Right lobe of liver (tissue), 6 donors: ENCODE measurements at places on chromosomes 1 and 21. TPM values are rescaled to one million over a fixed set of nuclear protein-coding genes. Genes with fewer than 3 reads are reported as not detected.

Gene PHF13
- total RNA-seq, result 4.9 TPM

Gene BEND5
- 0.34 TPM for total RNA-seq

Gene OVAAL
- total RNA-seq, result not detected

Gene ADGRL2
- total RNA-seq, result 38.0 TPM

Gene ARHGEF10L
- 99.0 TPM for total RNA-seq

Gene AHCTF1
- 23.4 TPM for total RNA-seq

Gene TPRG1L
- total RNA-seq, result 54.2 TPM

Gene NPR1
- 5.5 TPM for total RNA-seq

Gene RIMS3
- 0.37 TPM for total RNA-seq

Gene TMEM82
- 18.0 TPM for total RNA-seq

Gene ASCL5
- total RNA-seq, result not detected

Gene PBXIP1
- total RNA-seq, result 18.1 TPM

Gene KCNN3
- 0.33 TPM for total RNA-seq

Gene KIF2C
- 0.22 TPM for total RNA-seq

Gene HAO2
- 33.9 TPM for total RNA-seq

Gene IPO9
- total RNA-seq, result 10.7 TPM

Gene CLEC20A
- not detected for total RNA-seq

Gene LCE1E
- total RNA-seq, result not detected

DNA sequence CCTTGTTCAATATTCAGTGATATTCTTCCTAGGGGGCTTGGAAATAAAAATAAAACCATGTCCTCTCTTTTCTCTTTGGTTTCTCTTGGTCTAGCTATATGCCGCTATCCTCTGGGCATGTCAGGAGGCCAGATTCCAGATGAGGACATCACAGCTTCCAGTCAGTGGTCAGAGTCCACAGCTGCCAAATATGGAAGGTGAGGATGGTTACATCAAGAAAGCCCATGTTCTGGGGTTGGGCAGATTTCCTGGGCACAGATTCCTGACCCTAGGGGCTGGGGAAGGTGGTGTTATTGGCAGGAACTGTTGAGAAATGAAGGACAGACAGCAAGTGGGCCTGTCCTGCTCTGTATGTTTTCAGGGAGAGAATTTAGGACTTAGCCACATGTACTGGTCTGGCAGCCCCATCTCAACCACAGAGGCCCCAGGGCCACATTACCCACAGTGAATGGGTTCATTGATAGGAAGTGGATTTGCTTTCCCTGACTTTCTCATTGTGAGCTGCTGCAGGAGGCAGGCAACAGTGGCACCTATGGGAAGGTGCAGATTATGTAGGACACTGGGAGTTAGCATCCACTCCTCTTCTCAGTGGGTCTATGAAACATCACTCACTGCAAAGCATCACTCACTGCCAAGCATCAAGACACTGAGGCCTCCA lies 37.4 kb upstream of the HSD17B7 start:
- no peaks in the 10 kb centered on the region for H3K4me1 ChIP-seq
- no peak overlapping the region for H3K4me3 ChIP-seq
- no peaks in the 10 kb centered on the region for H3K36me3 ChIP-seq
- H3K27me3 ChIP-seq, result no peaks in the 10 kb centered on the region

DNA sequence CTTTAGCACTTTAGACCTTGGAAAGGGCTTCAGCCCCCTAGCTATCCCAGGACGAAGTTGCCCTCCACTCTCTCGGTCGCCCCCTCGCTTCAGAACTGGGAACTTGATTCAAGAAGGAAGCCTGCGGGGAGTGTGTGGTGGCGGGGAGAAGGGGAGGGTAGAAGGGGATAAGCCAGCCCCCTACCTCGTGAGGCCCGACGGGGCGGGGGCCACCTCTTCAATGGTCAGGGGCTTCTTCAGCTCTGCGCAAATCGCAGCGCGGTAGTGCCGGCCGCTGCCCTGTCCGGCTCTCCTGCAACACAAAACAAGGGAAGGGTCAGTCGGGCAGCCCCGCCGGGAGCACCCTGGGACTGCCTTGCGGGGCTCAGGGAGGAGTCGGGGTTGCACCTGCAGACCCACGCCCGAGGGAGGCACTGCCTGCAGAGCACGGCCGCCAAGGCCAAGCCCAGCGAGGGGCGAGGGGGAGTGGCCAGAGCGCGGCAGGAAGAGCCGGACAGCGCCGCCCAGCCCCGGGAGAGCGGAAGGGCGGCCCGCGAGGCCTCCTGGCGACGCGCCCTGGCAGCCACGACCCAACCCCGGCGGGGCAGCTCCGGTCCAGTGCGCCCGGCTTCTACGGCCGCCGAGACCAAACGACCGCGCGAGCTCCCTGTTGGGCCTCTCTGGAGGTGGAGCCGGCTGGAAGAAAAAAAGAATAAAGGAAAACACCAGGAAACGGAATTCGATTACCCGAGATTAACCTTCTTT lies 56.2 kb upstream of the RASAL2 start:
- H3K4me1 ChIP-seq, result no peaks in the 10 kb centered on the region
- peak; percentile 94 for DNase-seq
- peak overlapping the region; percentile 71 for H3K4me3 ChIP-seq
- no peaks in the 10 kb centered on the region for H3K36me3 ChIP-seq
- no peaks in the 10 kb centered on the region for H3K27me3 ChIP-seq
- H3K27ac ChIP-seq, result peak overlapping the region; percentile 61

DNA sequence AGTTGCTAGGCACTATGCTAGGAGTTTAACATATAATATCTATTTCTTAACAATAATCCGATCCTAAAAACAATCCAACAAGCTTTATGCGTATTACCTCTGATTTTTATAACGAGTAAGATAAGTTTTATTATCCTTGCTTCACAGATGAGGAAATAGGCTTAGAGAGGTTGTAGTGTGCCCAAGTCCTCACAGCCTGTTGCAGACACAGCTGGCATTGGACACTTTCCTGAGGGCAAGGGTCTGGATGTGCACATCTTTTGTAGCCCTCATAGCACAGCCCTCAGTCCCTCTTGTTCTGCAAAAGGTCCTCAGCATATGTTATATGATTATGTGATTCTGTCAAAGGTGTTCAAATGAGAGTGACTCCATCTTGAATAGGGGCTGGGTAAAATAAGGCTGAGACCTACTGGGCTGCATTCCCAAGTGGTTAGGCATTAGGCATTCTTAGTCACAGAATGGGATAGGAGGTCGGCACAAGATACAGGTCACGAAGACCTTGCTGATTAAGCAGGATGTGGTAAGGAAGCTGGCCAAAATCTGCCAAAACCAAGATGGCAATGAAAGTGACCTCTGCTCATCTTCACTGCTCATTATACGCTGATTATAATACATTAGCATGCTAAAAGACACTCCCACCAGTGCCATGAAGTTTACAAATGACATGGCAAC lies 75.7 kb upstream of the F3 start:
- DNase-seq, result no peak
- H3K36me3 ChIP-seq, result no peaks in the 10 kb centered on the region
- no peaks in the 10 kb centered on the region for H3K4me1 ChIP-seq
- H3K27me3 ChIP-seq, result no peaks in the 10 kb centered on the region
- H3K27ac ChIP-seq, result no peak overlapping the region

- no peak for DNase-seq
- no peaks in the 10 kb centered on the region for H3K4me1 ChIP-seq
- H3K27ac ChIP-seq, result no peak overlapping the region
Measured at GRCh38 chr21:28393279-28393678, 599.4 kb downstream of the LTN1 start.

- DNase-seq, result no peak
- no peaks in the 10 kb centered on the region for H3K27me3 ChIP-seq
- H3K4me1 ChIP-seq, result no peaks in the 10 kb centered on the region
- H3K27ac ChIP-seq, result no peak overlapping the region
- H3K4me3 ChIP-seq, result no peak overlapping the region
- H3K36me3 ChIP-seq, result no peaks in the 10 kb centered on the region
Measured at GRCh38 chr1:208089761-208090370, 154.3 kb downstream of the PLXNA2 start.

DNA sequence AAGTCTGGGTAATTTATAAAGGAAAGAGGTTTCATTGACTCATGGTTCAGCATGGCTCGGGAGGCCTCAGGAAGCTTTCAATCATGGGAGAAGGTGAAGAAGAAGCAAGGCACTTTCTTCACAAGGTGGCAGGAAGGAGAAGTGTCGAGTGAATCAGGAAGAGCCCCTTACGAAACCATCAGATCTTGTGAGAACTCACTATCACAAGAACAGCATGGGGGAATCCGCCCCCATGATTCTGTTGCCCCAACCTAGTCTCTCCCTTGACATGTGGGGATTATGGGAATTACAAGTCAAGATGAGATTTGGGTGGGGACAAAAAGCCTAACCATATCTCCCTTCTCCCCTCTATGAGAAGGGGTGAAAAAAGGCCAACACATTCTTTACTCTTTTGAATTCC lies 11.2 kb upstream of the IVNS1ABP start:
- DNase-seq, result no peak
- H3K36me3 ChIP-seq, result no peaks in the 10 kb centered on the region
- H3K27me3 ChIP-seq, result no peaks in the 10 kb centered on the region
- H3K4me1 ChIP-seq, result no peaks in the 10 kb centered on the region

DNA sequence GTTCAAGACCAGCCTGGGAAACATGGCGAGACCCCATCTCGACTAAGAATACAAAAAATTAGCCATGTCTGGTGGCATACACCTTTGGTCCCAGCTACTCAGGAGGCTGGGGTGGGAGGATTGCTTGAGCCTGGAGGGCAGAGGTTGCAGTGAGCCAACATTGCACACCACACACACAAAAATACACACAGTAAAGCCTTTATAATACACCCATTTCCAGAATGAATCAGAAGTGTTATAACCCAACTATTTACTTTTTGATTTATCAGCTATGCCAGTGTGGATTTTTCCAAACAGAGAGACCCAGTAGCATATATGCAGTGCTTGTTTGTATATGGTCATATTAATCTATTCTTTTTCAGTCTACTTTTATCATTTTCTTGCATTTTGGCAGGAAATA lies 200.1 kb downstream of the ZP4 start:
- no peaks in the 10 kb centered on the region for H3K36me3 ChIP-seq
- H3K4me1 ChIP-seq, result no peaks in the 10 kb centered on the region
- no peak overlapping the region for H3K27ac ChIP-seq

DNA sequence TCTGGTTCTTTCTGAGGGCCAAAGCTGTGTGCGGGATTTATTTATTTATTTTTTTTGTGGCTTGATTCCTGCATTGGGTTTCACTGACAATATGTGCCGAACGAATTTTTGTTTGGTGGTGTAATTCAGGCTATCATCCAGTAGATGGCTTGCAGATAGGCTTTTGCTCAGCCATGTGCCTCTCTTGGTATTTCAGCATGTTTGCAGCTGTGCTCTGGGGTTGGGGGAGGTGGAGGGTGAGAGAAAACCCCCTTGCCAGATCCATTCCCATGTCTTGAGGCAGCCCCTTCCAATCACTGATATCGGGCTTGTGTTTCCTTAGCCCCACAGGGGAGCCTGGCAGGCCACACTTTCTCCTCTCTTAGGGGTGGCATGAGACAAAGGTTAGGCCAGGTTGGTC lies 302.4 kb downstream of the PTGER3 start:
- no peak overlapping the region for H3K4me3 ChIP-seq
- H3K27me3 ChIP-seq, result no peaks in the 10 kb centered on the region
- H3K27ac ChIP-seq, result no peak overlapping the region
- DNase-seq, result no peak
- H3K4me1 ChIP-seq, result no peaks in the 10 kb centered on the region

GRCh38 chr1:221963742-221964141 lies 221.9 kb upstream of the DUSP10 start:
- no peak overlapping the region for H3K4me3 ChIP-seq
- H3K27me3 ChIP-seq, result no peaks in the 10 kb centered on the region
- no peaks in the 10 kb centered on the region for H3K36me3 ChIP-seq
- H3K27ac ChIP-seq, result no peak overlapping the region
- no peak for DNase-seq
- no peaks in the 10 kb centered on the region for H3K4me1 ChIP-seq

GRCh38 chr21:42836767-42837301 lies 42.5 kb downstream of the WDR4 start:
- H3K4me1 ChIP-seq, result no peaks in the 10 kb centered on the region
- H3K36me3 ChIP-seq, result peaks cover 2% of the 10 kb centered on the region
- DNase-seq, result peak; percentile 45
- no peak overlapping the region for H3K27ac ChIP-seq
- no peak overlapping the region for H3K4me3 ChIP-seq

- no peaks in the 10 kb centered on the region for H3K27me3 ChIP-seq
- H3K36me3 ChIP-seq, result no peaks in the 10 kb centered on the region
- H3K27ac ChIP-seq, result no peak overlapping the region
- peaks cover 16% of the 10 kb centered on the region for H3K4me1 ChIP-seq
Measured at GRCh38 chr1:47911424-47911823, 85.8 kb downstream of the TRABD2B start.

- peaks cover 29% of the 10 kb centered on the region for H3K4me1 ChIP-seq
- peak overlapping the region; percentile 75 for H3K4me3 ChIP-seq
- no peaks in the 10 kb centered on the region for H3K36me3 ChIP-seq
- no peak for DNase-seq
- peak overlapping the region; percentile 100 for H3K27ac ChIP-seq
Measured at GRCh38 chr1:169483500-169483966, 2.2 kb downstream of the SLC19A2 start.

DNA sequence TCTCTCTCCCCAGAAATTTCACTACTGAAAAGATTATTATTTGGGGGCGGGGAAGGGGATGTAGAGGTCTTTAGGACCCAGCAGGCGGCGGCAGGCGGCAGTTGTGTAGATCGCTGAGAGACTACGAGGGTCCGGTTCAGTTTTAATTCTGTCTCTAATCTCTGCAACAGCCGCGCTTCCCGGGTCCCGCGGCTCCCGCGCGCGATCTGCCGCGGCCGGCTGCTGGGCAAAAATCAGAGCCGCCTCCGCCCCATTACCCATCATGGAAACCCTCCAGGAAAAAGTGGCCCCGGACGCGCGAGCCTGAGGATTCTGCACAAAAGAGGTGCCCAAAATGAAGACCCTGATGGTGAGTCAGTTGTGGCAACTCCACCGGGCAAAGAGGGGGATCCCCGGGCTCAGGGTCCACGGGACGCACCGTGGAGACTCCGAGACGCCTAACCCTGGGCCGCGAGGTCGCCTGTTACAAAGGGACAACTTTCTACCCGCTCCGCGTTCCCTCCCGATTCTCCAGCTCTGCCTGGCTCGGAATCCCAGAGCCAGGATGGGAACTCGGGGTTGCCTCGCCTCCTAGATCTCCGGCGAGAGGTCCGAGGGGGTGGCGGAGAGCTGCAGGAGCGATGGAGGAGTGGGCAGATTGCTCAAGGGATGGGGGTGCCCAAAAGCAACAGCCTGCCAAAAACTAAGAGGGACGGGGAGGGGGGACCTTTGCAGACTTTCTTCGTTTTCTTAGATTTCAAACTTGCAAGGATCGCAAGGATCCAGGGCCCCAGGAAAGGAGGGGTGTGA lies at the start of gene ST6GALNAC5:
Gene ST6GALNAC5, plus strand, starts transcription at position 139 of the 789 bp plus-strand sequence.
- H3K4me1 ChIP-seq, result no peaks in the 10 kb centered on the region
- no peak within 1 kb of the TSS for H3K27ac ChIP-seq
- no peaks in the 10 kb centered on the region for H3K27me3 ChIP-seq
- DNase-seq, result peak; percentile 16

GRCh38 chr1:55288245-55288644 lies 73.1 kb upstream of the USP24 start:
- no peaks in the 10 kb centered on the region for H3K4me1 ChIP-seq
- H3K27ac ChIP-seq, result no peak overlapping the region
- no peaks in the 10 kb centered on the region for H3K36me3 ChIP-seq

- no peaks in the 10 kb centered on the region for H3K4me1 ChIP-seq
- peak within 1 kb of the TSS; percentile 51 for H3K4me3 ChIP-seq
- H3K27ac ChIP-seq, result peak within 1 kb of the TSS; percentile 97
- no peaks in the 10 kb centered on the region for H3K27me3 ChIP-seq
Measured at GRCh38 chr1:214551436-214552173, at the start of gene PTPN14. Gene PTPN14, minus strand, starts transcription at chr1:214551602. Its CDS starts 86,799 bp downstream, at chr1:214464803.

GRCh38 chr1:171438441-171438840 lies 46.9 kb upstream of the PRRC2C start:
- no peaks in the 10 kb centered on the region for H3K4me1 ChIP-seq
- no peaks in the 10 kb centered on the region for H3K27me3 ChIP-seq
- no peak overlapping the region for H3K27ac ChIP-seq
- no peak overlapping the region for H3K4me3 ChIP-seq
- no peaks in the 10 kb centered on the region for H3K36me3 ChIP-seq

GRCh38 chr1:13607002-13607401 lies 23.4 kb downstream of the PDPN start:
- no peaks in the 10 kb centered on the region for H3K36me3 ChIP-seq
- H3K4me3 ChIP-seq, result no peak overlapping the region
- H3K4me1 ChIP-seq, result no peaks in the 10 kb centered on the region
- H3K27ac ChIP-seq, result no peak overlapping the region
- H3K27me3 ChIP-seq, result no peaks in the 10 kb centered on the region
